ENCODE measurements at places on chromosomes 6 and 20.
A peak's percentile ranks its signal among the peaks of the same experiment; 100 is the strongest.

DNA sequence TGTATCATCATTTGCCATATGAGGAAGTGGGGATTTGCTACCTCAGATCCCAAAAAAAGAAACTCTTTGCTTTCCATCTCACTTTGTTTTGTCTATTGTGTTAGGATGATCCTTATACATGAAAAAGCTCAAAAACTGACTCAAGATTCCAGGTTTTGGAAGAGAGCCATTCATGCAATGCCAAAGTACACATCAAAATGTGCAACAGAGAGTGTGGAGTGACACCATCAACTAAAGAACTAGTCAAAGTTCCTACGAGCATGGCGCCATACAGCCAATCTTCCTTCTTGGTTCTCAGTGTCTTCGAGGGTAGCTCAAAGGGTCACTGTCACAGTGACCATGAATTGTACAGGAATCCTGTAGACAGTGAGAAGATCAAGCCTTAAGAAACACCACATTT, 255.8 kb upstream of the SASH1 start:
- DNase-seq: no peak

- no peak for DNase-seq
Observed at GRCh38 chr6:42818878-42819277, 37.0 kb downstream of the BICRAL start.

GRCh38 chr6:5345324-5345723, 84.0 kb downstream of the FARS2 start:
- DNase-seq: no peak

GRCh38 chr6:133817460-133818047, 71.4 kb upstream of the TCF21 start:
- DNase-seq: peak; percentile 8

All from GM18507 (cell line).